ENCODE measurements at places on chromosomes 6 and 20.

DNA sequence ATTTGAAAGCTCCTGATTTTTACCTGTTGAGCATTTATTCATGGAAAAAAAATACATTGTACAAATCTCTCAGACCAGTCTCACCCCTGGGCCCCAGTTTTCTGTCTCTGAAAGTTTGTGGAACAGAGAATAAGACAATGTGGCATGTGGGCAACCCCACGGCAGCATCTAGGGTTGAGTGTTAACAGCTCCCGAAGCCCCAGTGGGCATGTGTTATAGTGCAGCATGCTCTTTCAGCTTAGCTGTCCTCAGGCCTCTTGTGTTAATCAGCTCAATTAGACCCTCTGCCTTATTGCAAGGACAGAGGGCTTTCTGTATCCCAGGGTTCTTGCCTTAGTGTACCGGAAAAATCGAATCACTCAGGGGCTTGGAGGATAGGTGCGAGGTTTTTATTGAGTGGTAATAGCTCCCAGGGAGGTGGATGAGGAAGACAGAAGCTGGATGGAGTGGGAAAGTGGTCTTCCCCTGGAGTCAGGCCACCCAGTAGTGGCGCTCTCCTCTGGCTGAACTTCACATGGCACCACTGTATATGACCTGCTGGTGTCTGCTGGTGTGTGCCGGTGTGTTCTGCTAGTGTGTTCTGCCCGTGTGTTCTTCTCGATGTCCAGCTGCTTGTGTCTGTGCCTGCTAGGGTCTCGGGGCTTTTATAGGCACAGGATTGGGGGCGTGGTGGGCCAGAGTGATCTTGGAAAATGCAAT lies 382.8 kb downstream of the EPM2A start:
- DNase-seq, result no peak

GRCh38 chr6:90459225-90459758 lies 127.6 kb downstream of the MAP3K7 start:
- no peak for DNase-seq

DNA sequence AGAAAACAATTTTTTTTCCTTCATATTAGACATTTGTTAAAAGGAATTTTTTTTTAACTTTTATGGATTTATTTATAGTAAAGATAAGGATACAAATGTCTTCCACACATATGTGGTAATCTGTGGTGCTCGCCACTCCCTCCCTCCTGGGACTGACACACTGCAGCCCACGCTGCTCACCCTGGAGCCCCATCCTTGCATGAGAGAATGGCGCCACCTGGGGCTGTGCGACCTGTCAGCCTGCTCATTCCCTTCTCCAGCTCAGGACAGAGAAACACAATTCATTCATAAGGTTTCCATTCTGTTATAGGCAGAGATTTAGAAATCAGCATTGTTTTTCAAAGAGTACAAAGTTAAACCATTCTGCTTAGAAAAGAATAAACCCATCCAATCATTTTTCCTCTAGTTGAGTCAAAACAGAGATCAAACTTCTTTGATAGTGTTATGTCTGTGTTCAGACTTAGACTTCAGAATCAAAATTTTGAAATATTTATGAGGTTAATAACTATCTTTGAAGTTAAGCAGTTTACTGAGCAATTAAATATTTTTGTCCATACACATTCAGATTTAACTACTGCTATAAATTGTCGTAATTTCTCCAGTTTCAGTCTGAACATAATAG lies 42.8 kb upstream of the DYNLRB1 start:
- peak; percentile 17 for DNase-seq

- DNase-seq, result no peak
These were observed 51.5 kb upstream of the ENPP4 start for GRCh38 chr6:46078294-46078693.

DNA sequence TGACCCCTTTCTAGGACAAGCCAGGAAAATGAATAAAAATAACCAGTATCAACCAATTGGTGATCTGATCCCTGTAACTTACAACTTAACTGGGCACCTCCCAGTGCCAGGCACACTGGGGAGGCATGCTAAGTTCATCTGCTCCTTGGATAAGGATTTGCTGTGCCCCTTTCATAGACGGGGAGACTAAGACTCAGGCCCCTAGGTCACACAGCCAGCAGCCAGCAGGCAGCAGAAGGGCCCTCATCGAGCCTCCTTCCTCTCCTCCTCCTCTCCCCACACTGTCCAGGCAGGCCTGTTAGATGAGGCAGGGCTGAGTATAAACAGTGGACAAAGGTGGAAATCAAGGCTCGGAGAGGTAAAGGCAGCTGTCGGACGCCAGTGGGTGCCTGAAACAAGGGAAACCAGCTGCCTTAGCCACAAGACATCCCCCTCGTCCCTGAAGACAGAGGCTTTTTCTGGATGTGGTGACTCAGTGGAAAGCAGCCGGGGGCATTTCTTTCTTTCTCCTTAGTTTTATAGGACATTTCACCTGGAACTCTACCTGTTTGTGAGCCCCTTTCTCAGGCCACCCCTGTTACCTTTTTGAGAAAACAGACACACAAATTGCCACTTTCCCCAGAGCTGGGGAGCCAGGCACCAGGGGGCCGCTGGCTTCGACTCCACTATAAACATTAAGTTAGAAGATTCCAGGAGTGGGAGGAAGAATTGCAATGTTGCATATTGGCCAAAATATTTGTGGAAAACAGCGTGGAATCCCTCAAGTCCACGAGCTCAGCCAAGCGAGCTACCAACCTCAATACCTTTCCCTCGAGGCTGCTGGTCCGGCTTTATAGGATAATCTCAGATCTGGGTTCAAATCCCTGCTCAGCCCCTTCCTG lies 166.0 kb downstream of the PREX1 start:
- DNase-seq, result no peak

DNA sequence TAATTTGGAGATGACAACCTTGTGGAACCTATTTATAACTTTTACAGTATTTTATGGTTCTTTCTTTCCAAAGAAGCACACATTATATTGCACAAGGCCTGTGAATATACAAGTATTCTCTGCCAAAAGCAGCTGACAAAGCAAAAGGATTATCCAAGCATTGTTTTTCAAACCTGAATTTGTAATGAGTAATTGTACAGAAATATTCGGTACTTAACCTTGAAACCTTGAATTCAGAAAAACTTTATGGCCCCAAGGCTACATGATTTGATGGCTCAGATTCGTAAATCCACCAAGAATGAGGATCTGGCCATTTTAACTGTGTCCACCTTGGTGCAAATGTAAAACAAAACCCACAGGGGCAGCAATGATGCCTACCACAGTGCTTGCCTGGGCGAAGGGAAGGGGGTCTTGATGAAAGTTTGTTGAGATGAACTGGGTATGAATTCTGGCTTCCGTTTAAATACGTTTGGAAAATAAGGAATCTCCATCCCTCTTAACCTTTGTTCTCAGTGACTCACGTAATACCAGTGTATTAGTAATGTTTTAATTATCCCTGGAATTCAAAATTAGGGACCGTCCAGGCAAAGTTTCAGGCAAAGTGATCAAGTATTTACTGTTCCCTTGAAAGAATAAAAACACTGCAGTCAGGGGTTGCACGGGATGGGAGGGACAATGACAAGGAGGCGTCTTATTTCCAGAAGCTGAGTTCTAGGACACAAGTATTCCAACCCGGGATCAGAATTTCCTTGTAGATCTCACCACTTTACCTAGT lies 2.7 kb upstream of the RBM24 start:
- DNase-seq, result no peak

GRCh38 chr6:158536084-158536890 lies 23.6 kb upstream of the TMEM181 start:
- DNase-seq, result peak; percentile 46

DNA sequence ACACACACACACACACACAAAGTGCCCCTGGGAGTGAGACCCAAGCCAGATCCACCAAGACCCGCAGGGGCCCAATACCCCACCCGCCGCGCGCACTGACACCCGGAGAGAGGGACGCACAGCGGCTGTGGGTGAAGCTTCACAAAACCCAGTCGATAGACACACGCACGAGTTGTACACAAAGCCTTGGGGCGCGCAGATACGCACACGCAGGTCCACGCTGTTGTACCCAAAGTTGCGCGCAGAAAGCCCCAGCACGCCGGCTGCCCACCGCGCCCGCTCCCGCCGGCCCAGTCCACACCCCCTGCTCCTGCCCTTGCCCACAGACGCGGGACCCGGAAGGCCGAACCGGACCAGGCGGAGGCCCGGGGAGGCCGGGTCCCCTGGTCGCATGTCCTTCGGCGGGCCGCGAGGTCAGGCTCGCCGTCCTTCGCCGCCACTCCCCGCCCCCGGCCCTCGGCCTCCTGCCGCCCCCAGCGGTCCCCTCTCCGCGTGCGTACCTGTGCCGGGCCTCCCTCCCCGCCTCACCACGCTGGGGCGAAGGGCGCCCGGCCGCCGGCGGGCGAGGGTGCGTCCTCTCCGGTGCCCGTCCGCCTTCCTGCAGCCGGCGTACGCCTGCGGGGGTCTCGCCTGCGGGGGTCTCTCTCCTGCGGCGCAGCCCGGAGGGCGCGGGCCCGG lies at the start of gene TMEM74B:
TMEM74B (minus strand) TSS at position 344 of the 678 bp plus-strand sequence. CDS start 1,180 bp downstream, outside the sequence.
- DNase-seq, result no peak

DNA sequence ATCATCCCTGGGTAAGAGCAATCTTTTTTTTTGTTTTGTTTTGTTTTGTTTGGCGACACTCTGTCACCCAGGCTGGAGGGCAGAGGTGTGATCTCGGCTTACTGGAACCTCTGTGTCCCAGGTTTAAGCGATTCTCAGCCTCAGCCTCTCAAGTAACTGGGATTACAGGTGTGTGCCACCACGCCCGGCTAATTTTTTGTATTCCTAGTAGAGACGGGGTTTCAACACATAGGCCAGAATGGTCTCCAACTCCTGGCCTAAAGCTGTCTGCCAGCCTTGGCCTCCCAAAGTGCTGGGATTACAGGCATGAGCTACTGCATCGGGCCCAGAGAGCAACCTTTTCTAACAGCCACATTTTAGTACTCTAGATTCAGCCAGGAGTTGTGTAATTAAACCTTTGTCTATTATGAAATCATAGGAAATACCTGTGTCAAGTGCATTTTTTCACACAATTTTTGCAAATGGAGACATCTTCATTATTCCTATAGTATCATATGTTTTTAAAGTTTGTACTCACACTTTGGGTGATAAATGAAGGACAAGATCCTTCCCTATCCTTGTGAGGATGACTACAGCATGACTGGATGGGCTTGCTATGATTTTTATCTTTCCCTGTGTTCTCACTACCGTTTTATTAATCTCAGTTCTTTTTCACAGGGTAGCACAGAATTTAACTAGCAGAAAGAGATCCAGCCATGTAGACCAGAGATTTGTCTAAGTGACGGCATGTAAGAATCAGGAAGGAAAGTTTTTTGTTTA lies 82.6 kb downstream of the OR2B2 start:
- DNase-seq, result no peak

DNA sequence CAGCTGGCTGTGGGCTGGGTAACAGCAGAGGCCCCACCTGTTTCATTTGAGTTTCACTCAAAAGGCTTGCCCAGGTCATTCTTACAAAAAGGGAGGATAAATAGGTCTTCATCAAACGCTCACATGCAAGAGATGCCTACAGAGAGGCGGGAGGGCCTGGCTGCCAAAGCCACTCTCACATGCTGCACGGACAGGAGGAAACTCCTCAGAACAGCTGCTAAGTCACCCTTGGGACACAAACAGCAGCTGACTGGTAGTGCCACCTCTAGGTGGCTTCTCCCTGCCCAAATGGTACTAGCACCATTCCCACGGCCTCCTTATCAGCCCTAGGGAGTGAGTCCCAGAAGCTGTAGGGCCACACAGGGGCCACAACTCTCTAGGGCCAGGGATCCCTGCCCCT lies 23.8 kb downstream of the SLC22A23 start:
- DNase-seq, result no peak

- DNase-seq, result no peak
These were observed 9.3 kb upstream of the OGFRL1 start for GRCh38 chr6:71279321-71279720.

GRCh38 chr6:2450546-2450945 lies 205.1 kb upstream of the GMDS start:
- DNase-seq, result no peak

- no peak for DNase-seq
These were observed 101.2 kb downstream of the MYO6 start for GRCh38 chr6:75850026-75850833.

DNA sequence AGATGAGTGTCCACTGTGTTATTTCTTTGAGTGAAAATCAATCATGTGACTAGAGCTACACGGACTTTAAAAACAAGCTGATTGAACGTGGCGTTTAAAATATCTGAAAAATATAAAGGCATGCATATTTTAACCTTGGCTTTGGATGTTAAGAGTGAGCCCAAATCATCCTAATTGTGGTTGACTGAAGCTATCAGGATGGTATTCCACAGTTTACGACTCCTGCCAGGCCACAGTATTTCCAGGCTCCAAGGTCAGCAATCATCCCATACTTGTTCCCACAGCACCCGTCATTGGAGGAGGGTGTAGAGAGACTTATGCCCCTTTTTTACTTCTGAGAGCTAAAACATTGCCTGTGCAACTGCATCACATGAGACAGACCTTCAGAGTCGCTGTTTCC lies 43.2 kb upstream of the TMX4 start:
- no peak for DNase-seq

DNA sequence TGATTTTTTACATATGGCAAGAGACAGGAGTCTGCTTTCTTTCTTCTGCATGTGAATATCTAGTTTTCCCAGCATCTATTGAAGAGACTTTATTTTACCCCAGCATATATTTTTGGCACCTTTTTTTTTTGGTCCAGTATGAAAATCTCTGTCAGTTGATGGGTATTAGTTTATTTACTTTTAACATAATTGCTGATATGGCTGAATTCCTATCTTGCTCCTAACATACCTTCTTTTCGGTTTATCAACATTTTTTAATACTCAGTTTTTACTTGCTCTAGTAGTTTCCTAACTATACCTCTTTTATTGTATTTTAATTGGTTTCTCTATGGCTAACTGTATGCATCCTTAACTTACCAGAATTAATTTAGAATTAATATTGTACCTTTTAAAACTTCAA lies 77.5 kb upstream of the PDE7B start:
- DNase-seq, result no peak

DNA sequence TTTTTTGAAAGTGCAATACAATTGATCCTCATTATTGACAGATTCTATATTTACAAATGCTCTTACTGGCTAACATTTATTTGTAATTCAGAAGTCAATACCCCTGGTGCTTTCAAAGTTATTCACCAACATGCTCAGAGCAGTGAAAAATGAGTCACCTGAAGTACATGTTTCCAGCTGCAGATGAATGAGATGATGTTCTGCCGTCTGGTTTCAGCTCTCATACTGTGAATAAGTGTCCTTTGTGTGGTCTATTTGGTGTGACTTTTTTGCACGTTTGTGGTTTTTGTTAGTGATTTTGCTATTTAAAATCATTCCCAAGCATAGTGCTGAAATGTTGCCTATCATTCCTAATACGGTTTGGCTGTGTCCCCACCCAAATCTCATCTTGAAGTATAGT lies 22.3 kb upstream of the EYA4 start:
- DNase-seq, result no peak

DNA sequence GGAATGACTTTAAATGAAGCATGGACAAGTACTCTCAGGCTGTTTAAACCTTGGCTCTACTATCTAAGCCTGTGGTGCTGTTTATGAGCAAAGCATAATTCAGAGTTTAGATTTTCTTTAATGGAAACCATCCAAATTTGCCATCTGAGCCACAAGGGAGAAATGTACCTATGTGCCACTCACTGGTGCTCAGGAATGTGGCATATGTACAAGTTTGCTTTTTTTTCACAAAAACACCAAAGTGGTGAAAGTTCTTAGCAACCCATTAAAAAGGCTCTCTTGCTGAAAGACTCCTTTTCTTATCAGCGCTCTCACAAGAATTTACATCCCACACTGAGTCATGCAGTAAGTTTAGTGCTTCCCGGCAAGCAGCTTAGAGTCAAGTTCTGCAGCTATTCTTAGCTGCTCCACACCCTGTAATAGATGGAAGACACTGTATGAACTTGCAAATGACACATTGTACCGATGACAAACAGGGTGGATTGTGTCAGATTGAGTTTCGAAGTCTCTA lies 57.3 kb upstream of the MLIP start:
- DNase-seq, result no peak

GRCh38 chr6:68880050-68880813 lies 245.2 kb downstream of the ADGRB3 start:
- DNase-seq, result no peak
